IPS DF 6.9 (cell line): ENCODE measurements at places on chromosomes 12 and 14.
A peak's percentile ranks its signal among the peaks of the same experiment; 100 is the strongest.

GRCh38 chr12:100324498-100324897, 32.4 kb upstream of the SLC17A8 start:
- DNase-seq, result no peak

GRCh38 chr14:87045956-87046355, 947.0 kb downstream of the GALC start:
- DNase-seq, result no peak

GRCh38 chr12:87779858-87780498, 249.2 kb downstream of the C12orf50 start:
- no peak for DNase-seq

GRCh38 chr14:22630486-22630885, 13.7 kb downstream of the OR6J1 start:
- no peak for DNase-seq

DNA sequence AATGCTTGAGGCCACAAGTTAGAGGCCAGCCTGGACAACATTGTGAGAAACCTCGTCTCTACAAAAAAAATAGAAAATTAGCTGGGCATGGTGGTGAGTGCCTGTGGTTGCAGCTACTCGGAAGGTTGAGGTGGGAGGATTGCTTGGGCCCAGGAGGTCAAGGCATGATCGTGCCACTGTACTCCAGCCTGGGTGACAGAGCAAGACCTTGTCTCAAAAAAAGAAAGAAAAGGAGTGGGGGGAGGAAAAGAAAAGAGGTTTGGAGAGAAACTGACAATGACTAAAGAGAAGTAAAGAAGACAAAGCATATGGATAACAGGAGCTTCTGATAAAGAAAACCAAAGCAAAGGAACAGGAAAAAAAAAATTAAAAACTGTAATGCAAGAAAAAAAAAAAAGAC, 37.4 kb upstream of the SELPLG start:
- no peak for DNase-seq

GRCh38 chr12:22348208-22348607, 13.7 kb upstream of the ST8SIA1 start:
- no peak for DNase-seq

GRCh38 chr14:68809524-68809923, 16.7 kb upstream of the ZFP36L1 start:
- no peak for DNase-seq

- DNase-seq, result peak; percentile 54
Measured at GRCh38 chr12:5204271-5204670, 160.6 kb downstream of the KCNA5 start.

DNA sequence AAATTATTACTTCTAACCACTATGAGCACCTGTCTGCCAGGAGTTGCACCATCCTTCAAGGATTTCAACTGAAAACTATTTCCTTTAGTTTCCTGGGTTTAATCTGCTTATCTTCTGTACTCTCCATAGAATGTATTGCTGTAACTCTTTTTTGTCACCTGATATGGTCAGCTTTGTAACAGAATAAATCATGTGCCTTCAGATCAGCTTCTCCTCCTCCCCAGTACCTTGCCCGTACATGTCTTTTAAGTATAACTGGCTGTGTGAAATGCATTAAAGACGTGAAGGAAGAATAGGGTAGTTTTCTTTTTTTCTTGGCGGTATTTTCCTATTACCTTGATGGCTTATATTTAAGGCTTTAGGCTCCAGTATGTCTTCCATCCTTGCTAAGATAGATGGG, 200.3 kb upstream of the NAV3 start:
- DNase-seq, result no peak

- DNase-seq, result no peak
Measured at GRCh38 chr12:123595729-123596128, 6.2 kb upstream of the DDX55 start.

DNA sequence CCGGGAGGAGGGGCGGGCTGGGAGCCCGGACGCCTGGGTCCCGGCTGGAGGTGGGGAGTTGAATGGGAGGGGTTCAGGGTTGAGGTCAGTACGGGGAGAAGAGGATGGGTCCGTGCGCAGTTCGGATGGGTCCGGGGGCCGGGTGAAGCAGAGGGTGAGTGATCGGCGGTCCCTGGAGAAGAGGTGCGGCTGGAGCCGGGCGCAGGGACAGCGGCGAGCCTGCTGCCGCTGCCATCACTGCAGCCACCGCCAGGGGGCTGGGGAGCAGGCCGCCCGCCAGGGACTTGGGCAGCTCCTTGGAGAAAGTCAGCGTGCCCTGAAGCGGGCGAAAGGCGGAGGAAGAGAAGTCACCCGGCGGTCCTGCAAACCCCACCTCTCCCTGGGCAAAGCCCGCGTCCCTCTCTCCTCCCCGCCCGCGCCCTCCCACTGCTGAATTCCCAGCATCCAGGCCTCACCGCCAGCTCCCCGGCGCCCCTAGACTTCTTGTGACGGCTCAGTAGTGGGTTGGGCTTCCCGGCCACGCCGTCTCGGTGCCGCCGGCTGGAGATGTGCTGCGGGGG, 6.0 kb upstream of the GPR84 start:
- DNase-seq, result no peak

DNA sequence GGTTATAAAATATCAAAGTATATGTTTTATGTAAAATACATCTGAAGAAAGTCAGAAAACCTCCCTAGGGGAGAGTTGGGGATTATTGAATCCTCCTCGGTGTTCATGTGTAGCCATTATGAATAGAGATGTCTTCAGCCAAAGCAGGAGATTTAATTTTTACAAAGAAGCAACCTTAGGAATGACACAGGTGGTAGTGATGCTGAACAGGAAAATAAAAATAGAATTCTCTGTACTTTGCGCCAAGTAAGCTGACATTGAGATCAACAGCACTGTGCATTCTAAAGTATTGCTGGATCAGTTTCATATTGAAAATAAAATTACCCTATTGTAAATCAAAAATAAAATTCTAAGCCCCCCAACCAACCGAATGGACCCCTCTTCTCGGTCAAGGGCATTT, 132.8 kb upstream of the TRHDE start:
- DNase-seq, result no peak

GRCh38 chr14:89635615-89636014, 218.6 kb upstream of the FOXN3 start:
- DNase-seq, result no peak

DNA sequence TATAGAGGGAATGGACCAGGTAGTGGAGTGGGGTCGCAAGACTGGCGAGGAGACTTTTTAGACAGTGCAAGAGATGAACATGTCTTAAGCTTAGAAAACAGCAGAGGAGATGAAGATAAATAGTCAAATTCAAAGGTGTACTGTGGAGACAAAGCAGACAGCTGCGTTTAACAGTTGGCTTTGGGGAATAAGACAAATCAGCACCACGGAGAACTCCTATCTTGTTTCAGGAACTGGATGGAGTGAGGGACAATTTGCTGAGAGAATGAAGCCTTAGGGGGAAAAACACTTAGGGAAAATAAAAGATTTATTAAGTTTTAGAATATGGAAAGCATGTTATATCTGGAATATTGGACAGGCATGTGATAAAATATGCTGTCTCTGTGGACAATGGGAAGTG, 458.8 kb downstream of the GLT1D1 start:
- no peak for DNase-seq

DNA sequence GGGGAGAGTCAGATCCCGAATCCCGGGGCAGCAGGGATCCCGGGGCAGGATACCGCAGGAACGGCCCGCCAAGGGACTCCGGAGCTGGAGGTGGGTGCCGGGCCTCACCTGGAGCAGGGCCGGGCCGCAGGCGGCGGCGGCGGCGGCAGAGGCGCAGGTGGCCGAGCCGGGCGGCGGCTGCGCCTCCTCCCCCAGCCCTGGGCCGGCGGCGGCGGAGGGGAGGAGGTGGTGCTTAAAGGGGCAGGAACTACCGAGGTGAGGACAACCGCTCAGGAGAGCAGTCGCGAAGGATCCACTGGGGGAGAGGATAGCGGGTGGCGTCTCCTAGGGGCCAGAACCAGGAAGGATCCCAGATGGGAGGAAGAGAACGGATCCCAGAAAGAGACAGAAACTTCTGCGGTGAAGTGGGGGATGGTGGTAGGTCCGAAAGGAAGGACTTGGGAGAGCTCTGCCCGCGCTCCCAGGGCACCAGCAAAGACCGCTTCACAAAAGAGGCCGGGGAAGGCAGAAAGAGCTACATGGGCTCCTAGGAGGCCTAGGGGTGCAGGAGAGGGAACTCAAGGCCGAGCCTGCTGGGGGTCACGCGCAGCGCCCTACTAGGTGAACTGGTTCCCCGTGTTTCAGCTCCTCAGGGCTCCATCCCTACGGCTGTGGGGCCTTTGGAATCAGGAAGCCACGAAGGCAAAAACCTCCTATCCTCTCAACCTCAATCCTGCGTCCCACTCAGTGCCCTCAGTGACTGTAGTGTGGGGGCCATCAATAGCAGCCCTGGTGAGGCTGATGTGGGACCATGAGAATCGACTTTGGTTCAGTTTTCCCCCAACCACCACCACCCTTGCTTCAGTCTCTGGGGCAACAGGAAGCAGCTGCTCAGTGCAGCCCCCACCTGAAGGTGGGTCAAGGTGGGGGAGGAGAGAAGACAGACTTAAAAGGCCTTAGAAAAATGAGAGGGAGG, 5.0 kb upstream of the BAZ2A start:
- no peak for DNase-seq

- no peak for DNase-seq
Measured at GRCh38 chr14:99862136-99862535, 68.9 kb downstream of the EML1 start.

DNA sequence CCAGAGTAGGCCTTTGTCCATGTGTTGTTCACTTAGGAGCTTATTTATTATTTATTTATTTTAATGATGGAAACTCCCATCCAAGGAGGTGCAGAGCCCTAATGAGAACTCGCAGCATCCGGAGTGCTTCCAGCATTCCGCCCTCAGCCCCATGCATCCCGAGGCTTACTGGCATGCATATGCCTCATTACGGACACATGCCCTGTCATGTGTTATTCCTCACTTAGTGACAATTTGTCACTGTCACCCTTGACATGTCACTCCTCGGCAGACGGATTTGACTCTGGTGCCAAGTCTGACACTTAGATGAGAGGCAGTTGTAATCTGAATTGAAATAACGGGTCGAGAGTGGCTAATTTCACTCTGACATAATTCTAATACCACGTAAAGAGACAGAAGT, 132.8 kb downstream of the VRK1 start:
- no peak for DNase-seq

DNA sequence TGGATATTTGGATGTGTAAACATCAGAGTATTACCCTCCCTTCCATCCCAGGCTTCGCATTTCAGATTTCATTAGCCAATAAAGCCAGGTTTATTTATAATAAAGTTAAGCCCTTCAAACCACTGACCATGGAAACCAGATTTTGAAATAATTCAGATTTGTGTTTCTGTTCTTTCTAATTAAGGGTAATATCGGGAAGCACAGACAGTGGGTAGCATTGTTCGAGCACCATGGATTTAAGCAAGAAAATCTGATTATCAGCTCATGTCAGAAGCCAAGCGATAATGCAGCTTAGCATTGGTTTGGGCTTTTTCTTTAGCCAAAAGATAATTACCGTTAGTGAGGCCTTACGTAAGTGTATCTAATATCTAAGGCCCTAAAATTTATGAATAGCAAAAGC, 116.1 kb downstream of the C12orf42 start:
- DNase-seq, result no peak

DNA sequence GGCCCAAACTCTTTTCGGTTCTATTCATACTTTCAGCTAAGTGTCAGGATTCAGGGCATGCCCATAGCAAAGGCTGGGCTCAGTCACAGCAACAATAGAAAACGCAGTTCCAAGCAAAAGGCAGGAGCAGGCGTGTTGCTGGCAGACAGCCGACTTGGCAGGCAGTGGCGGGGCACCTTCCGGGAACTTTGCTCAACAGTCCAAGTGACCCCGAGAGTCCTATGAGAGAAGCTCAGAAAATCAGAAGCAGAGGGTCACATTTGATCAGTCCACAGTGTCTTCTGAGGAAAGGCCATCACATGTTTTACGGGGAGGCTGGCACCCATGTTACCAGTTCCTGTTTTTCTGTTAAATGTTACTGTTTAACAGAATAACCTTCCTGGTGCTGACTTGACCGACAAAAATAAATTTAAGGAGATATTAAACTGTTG, 115.0 kb downstream of the DACT1 start:
- no peak for DNase-seq

GRCh38 chr12:68102163-68102562, 57.4 kb downstream of the IFNG start:
- DNase-seq, result no peak

GRCh38 chr12:33634544-33634943, 194.9 kb upstream of the SYT10 start:
- no peak for DNase-seq

DNA sequence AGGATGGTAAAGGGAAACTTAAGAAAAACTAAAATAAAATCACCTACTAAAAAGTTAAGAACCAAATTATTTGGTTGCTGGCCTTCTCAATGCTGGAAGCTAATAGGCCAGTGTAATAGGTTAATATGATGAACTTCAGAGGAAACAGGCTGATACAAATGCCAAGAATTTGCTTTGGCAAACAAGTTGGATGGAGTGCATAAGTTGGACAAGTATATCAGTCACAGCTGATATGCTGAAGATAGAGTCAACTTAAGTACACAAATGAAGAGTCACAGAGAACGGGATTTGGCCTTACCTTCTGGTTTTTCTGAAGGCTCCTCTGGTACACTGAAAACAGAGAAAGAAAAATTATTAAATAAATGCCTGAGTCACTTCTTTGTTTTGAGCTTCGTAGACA, 48.2 kb downstream of the ZFYVE26 start:
- DNase-seq, result no peak

DNA sequence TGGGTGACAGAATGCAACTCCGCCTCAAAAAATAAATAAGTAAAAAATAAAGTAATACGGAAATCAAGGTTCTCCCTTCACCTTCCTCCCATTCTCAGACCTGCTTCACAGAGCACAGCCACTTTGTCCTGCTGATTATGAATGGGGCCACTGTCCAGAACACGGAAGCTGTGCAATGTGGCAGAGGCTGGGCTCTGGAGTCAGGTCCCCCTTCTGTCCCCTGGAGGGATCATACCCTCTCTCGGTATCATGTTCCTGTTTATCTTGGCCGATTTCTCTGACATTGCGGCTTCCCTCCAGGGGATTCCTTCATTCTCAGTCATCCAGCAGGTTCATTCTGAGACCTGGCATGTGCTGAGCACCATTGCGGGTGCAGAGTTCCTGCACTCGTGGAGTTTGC, 11.3 kb downstream of the PPP2R5C start:
- DNase-seq, result no peak

GRCh38 chr14:104717646-104718045, 6.4 kb upstream of the ADSS1 start:
- no peak for DNase-seq

GRCh38 chr14:74630881-74631690, 19.0 kb upstream of the LTBP2 start:
- DNase-seq, result no peak

DNA sequence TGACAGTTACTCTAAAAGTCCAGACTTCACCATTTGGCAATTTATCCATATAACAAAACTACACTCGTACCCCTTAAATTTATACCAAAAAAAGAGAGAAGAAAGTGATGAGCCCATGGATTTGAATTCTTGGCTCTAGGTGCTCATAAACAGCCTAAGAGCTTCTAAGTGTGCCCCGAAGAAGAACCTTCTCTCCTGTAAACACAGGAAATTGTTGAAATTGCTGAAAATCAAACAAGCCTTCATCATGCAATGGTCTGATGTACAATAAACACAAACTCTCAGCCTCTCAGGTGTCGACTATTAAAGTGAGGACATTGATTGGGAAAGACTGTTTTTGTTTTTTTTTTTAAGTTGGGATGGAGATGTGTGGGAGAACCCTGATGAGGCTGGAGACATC, 21.8 kb downstream of the PDE6H start:
- no peak for DNase-seq
